ENCODE measurements at places on chromosomes 4 and X.

- no peak for DNase-seq
Observed at GRCh38 chr4:147581606-147582350, 35.4 kb upstream of the TMEM184C start.

DNA sequence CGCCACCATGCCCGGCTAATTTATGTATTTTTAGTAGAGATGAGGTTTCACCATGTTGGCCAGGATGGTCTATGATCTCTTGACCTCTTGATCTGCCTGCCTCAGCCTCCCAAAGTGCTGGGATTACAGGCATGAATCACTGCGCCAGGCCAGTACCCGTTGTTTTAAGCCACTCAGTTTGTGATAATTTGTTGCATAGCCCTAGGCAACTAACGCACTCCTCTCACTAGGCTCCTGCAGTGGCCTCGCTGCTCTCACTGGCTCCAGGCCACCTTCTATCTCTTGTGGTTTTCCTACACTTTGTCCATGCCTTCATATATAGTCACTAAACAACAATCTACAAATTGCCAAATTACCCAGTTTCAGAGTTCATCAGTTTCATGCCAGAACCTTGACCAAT lies 58.1 kb downstream of the DCHS2 start:
- DNase-seq: no peak

GRCh38 chrX:120672841-120673530 lies 43.1 kb upstream of the C1GALT1C1 start:
- DNase-seq: no peak

DNA sequence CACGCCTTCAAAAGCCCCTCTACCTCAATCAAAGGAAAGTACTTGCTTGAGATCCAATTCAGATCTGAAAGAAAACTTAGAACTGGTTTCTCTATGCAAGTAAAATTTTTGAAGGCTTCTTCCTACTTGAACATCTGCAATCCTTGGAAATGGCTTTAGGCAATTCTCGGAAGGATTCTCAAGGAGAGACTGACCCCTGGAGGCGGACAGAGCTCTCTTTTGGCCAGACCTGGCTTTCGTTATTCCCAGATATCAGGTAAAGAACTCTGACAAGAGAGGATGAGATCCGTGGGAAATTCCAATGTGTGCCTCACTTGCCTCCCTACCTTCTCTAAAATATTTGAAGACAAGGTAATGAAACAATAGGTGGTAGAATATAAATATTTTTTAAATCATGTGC lies 670.3 kb upstream of the FAM241A start:
- no peak for DNase-seq

GRCh38 chr4:16969696-16970135 lies 71.3 kb upstream of the LDB2 start:
- no peak for DNase-seq

GRCh38 chrX:42109428-42109827 lies 186.1 kb upstream of the CASK start:
- DNase-seq: no peak

GRCh38 chr4:176188654-176189053 lies 6.7 kb downstream of the SPATA4 start:
- DNase-seq: no peak

GRCh38 chrX:141467442-141467841 lies 117.1 kb downstream of the SPANXA1 start:
- no peak for DNase-seq

GRCh38 chr4:163665101-163665500 lies 170.6 kb downstream of the TMA16 start:
- no peak for DNase-seq

- DNase-seq: no peak
Observed at GRCh38 chr4:110808351-110808878, 185.5 kb upstream of the PITX2 start.

DNA sequence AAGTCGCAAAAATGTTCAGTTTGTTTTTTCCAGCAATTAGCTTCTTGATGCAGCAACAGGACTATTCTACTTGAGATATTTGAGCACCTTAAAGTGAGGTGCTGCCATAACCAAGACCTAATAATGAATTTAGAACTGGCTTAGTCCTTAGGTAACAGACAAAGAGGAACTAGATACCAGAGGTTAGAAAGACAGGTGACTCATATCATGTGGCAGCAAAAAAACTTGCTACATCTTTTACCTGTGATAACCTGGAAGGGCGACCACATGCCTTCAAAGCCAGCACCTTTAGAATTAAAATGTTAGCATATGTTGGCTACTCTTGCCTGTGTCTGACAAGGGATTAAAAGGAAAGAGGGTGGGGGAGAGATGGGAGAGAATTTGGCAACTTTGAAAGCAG lies 90.4 kb downstream of the ARHGAP6 start:
- no peak for DNase-seq

DNA sequence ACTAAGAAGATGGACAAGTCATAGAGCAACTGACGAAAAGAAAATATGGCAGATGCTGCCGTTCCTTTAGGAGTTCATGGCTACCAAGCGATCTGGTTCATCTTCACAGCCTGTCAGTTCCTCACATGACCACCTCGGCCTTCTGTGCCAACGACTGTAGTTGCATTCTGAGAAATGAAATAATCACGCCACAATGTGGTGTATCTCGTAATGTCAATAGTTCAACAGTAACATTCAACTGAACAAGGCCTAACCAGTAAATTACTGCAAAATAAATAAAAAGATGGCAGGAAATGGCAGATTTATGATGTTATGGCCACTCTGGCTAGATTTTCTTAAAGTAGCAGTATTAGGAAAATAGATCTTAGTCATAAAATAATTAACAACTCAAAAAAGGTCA lies 4.4 kb downstream of the GPRIN3 start:
- no peak for DNase-seq

DNA sequence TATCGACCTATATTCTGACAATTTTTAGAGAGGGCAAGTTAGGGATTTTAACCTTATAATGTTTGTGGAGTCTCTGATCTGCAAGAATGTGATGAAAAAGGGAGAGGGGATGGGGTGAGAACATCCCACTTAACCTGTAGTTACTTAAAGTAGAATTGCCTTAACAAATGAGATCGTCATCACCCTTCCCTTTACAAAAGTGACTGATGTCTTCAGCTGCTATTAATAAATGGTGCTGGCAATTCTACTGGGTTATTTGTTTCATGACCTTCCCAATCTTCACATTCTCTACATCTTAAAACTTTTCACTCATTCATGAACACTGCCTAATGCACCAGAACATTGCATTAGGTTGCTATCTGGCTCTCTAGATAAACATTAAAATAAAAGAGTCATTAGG lies 873.4 kb upstream of the LCORL start:
- no peak for DNase-seq

GRCh38 chrX:153766871-153767673 lies 3.0 kb downstream of the PLXNB3 start:
- DNase-seq: no peak

GRCh38 chr4:17085416-17085815 lies 187.0 kb upstream of the LDB2 start:
- no peak for DNase-seq

DNA sequence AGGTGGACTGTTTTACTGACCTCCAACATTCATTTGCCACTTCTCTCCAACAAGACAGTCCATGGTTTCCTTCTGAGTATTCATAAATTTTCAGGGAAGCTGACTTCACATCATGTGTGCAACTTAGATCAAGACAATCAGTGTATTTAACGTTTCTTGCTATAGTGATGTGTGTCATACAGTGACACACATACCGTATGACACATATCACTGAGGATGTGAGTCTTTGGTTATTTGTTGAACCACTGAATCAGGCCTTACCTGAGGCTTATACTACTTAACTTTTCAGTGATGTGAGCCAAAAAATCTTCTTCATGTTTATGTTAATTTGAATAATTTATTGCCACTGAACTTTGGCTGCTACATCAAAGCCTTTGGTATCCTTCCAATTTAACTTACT lies 166.8 kb downstream of the BMPR1B start:
- no peak for DNase-seq

DNA sequence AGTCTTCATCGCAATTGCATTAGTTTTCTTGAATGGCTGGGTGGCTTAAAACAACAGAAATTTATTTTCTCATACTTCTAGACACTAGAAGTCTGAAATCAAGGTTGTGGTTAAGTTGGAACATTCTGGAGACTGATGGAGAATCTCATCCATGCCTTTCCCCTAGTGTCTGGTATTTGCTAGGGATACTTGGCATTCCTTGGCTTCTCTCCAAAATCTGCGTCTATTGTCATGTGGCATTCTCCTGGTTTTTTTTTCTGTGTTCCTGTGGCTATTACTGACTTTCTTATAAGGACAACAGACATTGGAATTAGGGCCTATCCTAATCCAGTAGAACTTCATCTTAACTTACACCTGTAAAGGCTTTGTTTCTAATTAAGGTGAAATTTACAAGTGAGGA lies 272.8 kb upstream of the EPHA5 start:
- DNase-seq: no peak

GRCh38 chrX:19377799-19378198 lies 34.1 kb downstream of the PDHA1 start:
- DNase-seq: no peak

GRCh38 chr4:174198828-174199227 lies 84.6 kb downstream of the FBXO8 start:
- DNase-seq: no peak

GRCh38 chrX:10828036-10828435 lies 207.7 kb upstream of the MID1 start:
- no peak for DNase-seq

DNA sequence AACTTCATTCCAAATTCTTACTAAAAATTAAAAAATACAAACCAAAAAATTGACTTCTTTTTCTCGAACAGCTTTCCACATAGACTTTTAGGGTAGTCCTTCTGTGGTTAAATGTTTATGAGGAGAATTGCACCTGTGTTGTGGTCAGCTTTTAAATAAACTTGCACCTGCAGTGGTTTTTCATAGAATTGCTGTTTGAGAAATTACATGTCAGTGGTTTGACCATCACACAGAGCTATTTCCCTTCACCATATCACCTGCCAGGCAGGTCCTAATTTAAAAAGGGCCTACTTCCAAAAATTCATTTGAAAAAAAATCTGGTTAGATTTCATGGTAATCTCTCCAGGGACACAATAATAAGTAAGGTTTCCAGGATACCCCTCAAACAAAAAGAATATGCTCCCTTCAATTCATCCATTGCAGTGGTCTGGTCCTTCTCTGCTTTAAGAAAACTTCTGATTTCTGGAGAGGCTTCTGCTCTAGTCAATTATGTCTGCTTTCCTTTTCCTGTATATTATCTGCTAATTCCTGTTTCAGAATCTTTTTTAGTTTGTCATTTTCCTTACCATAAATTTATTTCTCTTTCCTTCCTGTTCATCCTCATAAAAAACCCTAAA lies 9.8 kb upstream of the UTP3 start:
- no peak for DNase-seq

- DNase-seq: no peak
Observed at GRCh38 chr4:98641906-98642668, 16.3 kb downstream of the TSPAN5 start.

GRCh38 chrX:131789664-131790063 lies 233.4 kb upstream of the STK26 start:
- DNase-seq: no peak

GRCh38 chrX:65493431-65493830 lies 41.2 kb downstream of the LAS1L start:
- DNase-seq: no peak

- DNase-seq: peak; percentile 16
Observed at GRCh38 chr4:87219632-87220093, 755 bp downstream of the KLHL8 start.

DNA sequence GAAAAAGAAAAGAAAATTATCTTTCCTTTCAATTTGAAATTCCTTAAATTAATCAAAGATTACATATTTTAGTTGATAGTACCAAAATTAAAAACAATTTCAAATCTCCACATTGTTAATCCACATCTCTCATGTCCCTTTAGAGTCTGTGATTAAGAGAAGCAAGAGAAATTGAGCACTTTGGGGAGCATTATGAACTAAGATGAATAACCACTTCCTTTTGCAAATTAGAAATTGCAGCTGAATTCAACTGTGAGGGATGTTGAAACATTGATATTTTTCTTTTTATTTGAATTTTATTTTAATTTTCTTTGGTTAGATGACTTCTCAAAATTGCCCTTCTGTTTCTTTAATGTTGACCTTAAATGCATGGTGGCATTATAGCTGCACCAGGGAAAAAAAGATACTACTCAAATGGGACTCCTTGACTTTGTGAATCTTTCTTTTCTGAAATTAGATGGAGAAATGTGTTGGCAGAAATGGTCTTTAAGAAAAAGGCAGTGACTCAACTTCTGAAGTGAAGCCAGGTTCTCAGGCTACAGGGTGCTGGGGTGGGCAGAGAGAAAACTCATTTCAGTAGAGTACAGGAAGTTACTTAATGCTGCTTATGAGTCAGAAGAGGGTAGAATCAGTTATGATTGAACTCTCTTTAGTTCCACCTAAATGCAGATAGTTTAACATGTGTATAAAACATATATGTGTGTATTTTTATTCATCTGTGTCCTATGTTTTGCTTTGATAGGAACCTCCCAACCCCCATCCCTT lies 92.0 kb upstream of the TNIP3 start:
- peak; percentile 37 for DNase-seq

DNA sequence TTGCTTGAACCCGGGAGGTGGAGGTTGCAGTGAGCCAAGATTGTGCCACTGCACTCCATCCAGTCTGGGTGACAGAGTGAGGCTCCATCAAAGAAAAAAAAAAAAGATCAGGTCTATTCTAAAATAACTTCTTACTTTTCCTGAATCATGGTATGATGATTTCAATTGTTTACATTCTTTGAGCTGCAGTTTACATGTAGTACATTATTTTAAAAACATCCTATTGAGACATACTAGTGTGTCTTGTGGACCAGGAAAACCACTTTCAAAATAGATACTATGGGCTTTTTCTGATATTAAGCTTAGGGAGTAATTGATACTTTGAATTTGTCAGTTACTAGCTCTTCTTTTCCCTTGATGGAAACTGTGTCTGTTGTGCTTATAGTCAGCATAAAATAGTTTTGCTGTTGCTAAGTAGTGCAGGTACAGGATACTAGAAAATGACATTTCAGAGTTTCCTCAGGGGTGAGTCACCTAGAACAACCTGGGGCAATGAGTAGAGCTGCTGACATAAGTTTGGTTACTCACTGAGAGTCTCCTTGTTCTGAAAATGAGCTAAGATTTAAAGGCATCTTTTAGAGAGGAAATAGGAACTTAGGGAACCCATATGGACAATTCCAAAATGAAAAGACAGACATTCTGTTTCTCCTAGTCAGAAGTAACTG lies 53.2 kb upstream of the C4orf54 start:
- no peak for DNase-seq

DNA sequence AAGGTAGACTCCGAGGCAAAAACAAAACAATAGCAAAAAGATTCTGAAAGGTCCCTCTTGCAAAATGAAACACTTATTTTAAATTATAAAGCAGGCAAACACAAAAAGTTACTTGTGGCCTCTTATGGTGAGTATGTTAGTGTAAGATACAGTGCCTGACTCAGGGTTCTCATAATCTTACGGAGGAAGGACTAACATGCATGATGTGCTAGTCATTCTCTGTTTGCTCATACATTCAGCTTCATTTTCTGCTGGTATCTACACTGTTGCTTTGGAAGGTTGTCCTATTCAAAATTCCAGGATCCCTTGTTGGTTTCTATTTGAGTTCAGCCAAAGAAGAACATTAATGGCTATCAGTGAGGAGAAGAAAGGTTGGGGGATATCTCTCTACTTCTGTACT lies 249.1 kb upstream of the FAM47A start:
- DNase-seq: no peak

- DNase-seq: no peak
Observed at GRCh38 chr4:7427831-7428260, 6.9 kb downstream of the PSAPL1 start.

- DNase-seq: no peak
Observed at GRCh38 chrX:152299787-152300186, 151.3 kb downstream of the GABRA3 start.
